ENCODE measurements at places on chromosomes 7 and 10.

DNA sequence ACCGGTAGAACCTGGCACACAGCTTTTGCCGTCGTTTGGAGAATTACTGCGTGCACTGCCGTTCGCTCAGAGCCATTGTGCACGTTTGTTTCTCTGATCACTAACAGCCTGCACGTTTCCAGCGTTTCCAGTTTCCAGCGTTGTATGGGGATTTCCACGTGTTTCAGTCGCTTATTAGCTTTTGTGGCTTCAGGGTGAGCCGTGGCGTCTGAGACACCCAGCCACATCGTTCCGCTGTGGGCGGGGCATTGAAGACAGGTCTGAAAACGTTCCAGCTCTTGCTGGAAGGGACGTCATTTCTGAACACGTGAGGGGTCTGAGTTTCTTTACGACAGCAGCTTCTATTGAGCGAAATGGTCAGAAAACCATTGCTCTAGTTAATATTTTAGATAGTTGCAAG lies 164.8 kb downstream of the DNAJB6 start:
- DNase-seq: no peak

GRCh38 chr10:15464381-15464780 lies 93.3 kb upstream of the FAM171A1 start:
- no peak for DNase-seq

DNA sequence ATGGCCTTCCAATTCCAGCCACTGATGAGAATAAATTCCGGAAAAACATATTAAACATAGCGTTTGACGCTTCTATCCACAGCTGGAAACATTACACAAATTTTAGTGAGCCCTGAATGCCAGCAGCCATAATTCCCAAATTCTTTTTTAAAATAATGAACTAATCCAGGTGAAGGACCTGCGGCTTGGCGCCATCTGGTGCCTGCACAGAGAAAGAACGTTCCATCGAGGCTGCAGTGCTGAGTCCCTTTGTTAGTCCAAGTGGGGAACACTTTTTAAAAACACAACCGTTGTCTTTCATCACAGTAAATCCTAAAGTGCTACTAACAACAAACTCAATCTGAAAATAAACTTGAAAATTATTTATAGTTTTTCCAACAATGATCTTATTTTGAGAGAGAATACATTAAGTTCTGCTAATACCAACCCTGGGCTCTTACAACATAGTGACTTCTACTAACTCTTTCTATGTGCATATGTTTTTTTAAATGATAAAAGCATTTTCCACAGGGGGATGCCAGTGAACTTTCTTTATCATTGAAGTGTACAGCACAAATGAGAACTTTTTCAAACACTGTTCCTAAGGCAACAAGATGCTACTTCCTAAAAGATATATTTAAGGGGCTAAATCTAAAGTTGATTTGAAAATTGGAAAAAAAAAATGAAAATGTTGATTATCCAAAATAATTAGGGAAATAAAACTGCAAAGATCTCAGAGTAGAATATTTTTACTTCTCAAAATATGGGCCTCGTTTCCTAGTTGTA lies 166.9 kb upstream of the RNF32 start:
- DNase-seq: peak; percentile 42

GRCh38 chr10:4535521-4535920 lies 290.5 kb upstream of the AKR1E2 start:
- DNase-seq: no peak

DNA sequence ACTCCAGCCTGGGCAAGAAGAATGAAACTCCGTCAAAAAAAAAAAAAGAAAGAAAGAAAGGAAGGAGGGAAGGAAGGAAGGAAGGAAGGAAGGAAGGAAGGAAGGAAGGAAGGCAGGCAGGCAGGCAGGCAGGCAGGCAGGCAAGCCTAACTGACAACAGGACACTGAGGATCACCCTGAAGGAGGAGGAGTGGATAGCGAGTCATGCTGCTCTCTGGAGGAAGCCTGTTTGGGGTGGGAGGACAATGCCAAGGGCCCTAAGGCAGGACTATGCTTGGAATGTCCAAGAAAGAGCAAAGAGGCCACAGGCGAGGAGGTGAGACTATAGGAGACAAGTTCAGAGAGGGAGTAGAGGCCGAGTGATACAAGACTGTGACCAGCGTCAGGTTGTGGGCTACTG lies 107.0 kb upstream of the PARD3 start:
- DNase-seq: no peak

GRCh38 chr7:6653071-6654003 lies 16.2 kb downstream of the ZNF316 start:
- no peak for DNase-seq

- DNase-seq: no peak
These were observed 96.6 kb upstream of the CACUL1 start for GRCh38 chr10:118851062-118852035.

DNA sequence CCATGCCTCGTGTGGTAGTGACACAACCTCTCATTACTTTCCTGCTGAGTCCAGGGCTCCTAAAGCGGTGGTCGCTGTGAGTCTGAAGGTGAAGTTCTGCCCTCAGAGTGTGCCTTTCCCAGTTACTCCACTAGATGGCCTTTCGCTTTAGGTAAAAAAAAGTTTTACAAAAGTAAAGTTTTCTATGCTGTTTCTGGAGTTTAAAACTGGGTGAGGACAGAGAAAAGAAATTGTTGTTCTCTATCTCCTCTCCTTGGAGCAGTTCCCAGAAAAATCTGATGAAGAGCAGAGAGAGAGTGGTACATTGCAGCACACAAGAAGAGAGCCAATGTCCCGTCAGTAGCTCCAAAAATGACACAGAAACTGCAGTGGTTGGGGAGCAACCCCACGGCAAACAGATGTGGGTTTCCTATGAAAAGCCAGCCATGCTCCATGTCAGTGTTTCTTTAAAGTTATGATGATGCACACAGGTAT lies 257.1 kb downstream of the GLI3 start:
- peak; percentile 33 for DNase-seq

- no peak for DNase-seq
These were observed 239.7 kb upstream of the MYO3A start for GRCh38 chr10:25694206-25694933.

DNA sequence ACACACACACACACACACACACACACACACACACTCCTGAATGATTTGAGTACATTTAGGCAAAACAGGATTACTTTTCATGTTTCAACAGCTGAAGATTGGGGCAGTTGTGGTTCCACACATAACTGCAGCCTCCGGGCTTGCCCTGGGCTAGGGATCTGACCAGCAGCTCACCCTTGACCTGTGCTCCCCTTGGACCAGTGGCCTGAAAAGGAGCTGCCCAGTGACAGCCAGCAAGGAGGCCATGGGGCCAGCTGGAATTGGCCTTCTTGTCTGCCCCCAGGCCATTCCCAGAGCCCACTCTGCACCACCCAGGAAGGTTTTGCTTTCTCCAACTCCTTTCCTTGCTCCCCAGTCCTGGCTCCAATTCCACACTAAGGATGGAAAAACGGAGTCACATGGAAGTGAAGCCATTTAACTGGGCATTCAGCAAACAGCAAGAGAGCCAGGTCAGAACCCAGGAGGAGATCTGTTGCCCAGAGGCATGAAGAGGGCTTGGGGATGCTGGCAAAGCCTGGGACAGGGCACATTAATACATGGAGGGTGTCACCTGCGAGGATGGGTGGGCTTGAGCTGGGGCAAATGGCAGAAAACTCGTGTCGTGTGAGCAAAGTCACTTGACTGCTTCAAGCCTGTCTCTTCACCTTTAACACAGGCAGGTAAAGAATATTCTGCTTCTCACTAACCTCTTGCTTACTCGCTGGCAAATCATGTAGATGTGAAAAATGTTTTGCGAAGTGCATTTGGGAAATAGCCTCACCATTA lies 61.5 kb upstream of the GDF10 start:
- DNase-seq: no peak

- DNase-seq: no peak
These were observed 11.2 kb upstream of the CCSER2 start for GRCh38 chr10:84317174-84317573.

GRCh38 chr7:158649279-158649678 lies 55.3 kb downstream of the NCAPG2 start:
- DNase-seq: no peak

DNA sequence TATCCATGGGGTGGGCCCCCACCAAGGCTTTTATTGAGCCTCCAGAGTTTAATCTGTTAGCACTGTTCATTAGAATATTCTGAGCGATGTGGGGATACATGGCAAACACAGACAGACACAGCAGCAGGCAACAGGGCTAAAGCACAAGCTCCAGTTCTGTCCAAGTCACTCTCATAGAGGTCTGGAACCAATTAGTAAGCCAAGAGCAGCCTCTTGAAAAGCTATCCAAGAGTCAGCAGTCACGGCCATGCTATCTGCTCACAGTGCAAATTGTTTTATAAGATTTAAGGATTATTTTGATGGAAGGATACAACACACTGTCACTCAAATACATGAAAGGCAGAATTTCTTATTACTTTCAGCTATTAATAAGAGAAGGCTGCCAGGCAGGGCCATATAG lies 86.4 kb upstream of the DGKB start:
- no peak for DNase-seq

- no peak for DNase-seq
These were observed 131.9 kb downstream of the JAZF1 start for GRCh38 chr7:28048694-28049093.

GRCh38 chr10:4224178-4224577 lies 439.2 kb upstream of the KLF6 start:
- no peak for DNase-seq

DNA sequence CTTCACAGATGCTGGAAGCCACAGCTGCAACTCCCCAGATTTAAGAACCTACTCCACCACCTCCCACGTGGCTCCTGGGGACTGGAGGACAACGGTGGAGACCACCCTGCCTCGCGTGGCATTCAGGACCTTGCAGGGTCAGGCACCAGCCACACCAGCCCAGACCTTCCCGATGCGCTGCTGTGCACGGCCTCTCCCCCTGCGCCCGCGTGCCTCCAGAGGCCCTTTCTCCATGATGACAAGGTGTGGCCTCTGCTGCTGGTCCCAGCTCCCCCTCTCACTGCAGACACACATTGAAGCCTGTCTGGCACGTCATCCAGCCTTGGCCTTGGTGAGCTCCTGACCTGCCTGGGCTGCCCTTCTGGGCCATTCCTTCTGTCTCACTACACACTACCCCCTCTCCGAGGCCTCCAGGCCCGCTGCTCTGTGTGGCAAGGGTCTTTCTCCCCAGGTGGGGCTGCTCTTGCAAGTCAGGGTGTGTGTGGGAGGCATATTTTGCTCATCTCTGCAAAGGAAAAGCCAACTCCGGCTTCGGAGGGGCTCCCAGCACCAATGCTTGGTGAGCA lies 254.8 kb downstream of the MAD1L1 start:
- DNase-seq: no peak

GRCh38 chr7:18900236-18900635 lies 217.2 kb downstream of the TWIST1 start:
- DNase-seq: no peak

DNA sequence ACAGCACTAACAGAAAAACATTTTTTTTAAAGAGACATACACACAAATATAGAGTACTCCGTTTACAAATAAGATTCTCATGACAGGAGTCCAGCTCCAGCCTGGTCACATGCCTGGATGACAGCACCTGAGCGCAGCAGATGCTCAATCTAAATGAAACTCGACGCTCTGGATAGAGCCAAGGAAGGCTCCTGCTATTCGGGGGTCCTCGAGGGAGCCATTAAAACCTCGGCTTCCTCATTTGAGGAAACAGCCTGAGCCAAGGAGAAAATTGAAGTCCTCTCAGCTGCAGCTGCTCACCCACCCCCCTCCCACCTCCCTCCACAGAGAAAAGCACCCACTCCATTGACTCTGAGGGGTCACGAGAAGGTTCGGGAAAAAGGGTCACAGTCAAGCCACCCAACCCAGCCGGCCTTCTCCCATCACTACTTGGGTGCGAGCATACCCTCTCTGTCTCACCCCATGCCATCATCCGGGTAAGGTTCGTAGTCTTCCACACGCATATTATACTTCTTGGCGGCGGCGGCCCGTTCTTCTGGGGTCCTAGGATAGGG lies 673 bp downstream of the NDUFB8 start:
- DNase-seq: peak; percentile 35

- no peak for DNase-seq
These were observed 109.0 kb downstream of the FZD1 start for GRCh38 chr7:91373111-91373800.

DNA sequence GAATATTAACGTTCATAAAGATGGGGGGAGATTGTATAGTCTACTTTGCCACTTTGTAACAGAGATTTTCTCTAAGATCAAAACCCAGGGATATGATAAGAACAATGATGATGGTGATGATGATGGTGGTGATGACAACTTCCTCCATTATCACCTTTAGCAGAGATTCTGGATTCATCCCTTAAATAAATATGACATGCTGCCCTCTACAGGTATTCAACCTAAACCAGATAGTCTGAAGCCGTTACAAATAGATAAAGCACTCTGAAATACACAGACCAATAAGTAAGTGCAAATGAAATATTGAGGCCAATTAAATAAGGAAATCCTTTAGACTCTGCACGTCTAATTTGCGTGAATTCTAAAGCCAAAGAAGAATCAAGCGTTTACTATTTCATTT lies 211.5 kb downstream of the CREB5 start:
- DNase-seq: peak; percentile 51

DNA sequence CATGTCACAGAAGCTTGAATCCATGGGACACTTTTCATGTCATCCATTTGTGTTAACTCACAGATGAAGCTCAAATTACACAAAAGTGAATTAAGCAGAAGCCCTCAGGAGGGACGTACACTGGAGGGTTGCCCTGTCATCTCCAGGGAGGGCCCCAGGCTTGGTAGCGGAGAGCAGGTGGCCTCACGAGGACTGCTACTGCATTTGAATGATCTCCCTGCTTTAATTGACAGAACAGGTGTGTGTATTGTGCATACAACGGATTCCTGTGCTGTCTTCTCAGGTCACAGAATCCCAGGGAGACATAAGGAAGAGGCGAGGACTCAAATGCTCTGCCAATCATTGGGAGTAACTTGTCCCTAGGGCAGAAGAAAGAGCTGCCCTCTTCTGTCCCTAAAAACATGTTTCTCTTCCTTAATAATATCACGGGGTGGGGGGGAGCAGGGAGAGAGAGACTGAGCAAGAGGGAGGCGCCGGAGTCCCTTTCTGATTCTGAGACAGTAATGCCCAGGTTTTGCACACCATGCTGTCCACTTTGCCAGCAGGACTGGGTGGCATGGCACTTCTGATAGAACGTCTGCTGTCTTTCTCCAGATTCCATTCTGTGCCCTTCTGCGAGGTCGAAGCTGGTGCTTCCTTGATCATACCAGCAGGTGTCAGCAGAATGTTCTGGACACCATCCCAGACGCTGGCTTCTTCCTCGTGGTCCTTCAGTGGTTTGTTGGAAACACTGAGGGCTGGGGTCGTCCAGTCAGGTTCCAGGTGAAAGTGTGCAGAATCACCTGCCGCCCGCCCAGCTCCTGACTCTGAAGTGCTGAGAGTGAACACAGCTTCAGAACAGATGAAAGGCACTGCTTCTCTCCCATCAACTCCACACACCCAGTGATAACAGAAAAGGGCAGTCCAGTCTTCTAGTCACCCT lies 26.2 kb upstream of the RASGEF1A start:
- DNase-seq: peak; percentile 64

- no peak for DNase-seq
These were observed 4.2 kb upstream of the ACSL5 start for GRCh38 chr10:112369495-112370423.

GRCh38 chr10:92003258-92003657 lies 79.7 kb downstream of the BTAF1 start:
- DNase-seq: no peak
